ENCODE measurements at places on chromosomes 6 and 20.
A peak's percentile ranks its signal among the peaks of the same experiment; 100 is the strongest.

DNA sequence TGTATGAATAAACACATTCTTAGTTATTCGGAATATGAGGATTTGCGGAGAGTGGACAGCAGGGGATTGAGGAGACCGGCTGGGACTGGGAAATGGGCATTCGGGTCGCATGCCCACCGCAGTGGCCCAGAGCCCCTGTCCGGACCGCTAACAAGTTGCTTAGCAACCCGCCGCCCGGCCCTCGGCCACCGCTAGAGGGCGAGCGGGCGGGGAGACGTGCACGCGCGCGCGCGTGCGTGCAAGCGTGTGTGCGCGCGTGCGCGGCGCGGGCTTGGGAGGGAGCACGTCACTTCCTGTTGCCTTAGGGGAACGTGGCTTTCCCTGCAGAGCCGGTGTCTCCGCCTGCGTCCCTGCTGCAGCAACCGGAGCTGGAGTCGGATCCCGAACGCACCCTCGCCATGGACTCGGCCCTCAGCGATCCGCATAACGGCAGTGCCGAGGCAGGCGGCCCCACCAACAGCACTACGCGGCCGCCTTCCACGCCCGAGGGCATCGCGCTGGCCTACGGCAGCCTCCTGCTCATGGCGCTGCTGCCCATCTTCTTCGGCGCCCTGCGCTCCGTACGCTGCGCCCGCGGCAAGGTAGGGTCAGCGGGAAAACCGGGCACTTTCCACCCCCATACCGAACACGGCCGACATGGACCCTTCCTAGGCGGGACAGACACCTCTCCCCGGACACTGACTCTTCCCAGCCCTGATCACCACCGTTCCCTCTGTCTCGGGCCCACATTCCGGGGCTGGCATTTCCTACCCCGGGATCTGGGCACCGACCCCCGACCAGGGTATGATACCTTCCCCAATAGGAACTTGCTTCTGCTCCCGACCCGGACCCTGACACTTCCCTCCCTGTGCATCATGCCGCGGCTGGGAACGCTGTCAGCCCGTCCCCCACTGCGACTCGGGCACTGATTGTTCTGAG is at the start of gene HM13:
Gene HM13 (plus strand): TSS at position 289 of the 918 bp plus-strand sequence. CDS start 110 bp downstream, at position 399.
- peak; percentile 84 for DNase-seq

DNA sequence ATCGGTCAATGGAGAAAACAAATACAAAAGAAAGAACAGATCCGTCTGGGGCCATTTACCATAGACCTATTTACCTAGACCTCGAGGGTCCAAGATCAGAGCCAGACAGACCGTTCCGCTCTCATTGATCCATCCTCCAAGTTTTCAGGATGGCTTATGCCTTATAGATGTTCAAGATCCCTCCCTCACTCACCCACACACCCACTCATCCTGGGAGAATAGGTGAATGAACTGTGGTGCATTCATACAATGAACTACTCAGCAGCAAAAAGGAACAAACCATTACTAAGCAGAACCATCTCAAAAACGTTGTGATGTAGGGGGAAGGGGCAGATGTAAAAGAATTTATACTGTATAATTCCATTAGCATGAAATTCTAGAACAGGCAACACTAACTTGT is 125.1 kb upstream of the RREB1 start:
- DNase-seq: no peak

- peak; percentile 8 for DNase-seq
Observed at GRCh38 chr20:16517946-16518783, 55.1 kb downstream of the KIF16B start.

- DNase-seq: no peak
Observed at GRCh38 chr20:6680854-6681253, 86.6 kb upstream of the BMP2 start.

DNA sequence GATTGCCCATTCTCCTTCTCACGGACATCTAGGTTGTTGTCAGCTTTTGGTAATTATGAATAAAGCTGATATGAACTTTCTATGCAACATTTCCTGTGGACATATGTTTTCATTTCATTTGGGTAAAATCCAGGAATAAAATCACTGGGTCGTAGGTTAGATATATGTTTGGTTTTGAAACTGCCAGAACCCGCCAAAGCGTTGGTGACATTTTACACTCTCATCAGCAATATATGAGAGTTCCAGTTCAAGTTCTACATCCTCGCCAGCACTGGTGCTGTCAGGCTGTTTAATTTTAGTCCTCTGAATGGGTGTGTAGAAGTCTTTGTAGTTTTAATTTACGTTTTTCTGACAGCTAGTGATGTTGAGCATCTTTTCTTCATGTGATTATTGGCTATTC is 27.5 kb upstream of the LRFN2 start:
- no peak for DNase-seq

DNA sequence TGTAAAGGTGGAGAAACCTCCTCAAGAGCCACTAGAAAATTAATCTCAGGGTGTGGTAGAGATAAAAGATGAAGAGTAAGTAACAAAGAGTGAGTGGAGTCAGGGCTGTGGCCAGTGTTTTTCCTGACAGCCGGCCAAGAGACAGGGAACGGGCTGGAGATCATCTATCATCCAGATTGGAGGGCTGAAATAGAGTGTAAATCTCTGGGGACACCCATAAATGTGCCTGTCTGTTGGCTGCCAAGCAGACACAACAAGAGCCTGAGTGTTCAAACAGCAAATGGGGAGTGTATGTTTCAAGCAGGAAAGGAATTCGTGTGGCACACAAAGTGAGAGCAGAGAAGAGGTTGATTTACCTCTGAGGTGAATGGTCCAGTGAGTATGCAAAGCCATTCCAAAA is 326.4 kb upstream of the KHDRBS2 start:
- no peak for DNase-seq

Measured in activated naive CD4-positive, alpha-beta T cell treated with anti-CD3 and anti-CD28 coated beads, Interleukin-2, amount 50 U/mL, for 72 hours (primary cell).